ENCODE measurements at places on chromosomes 13 and 19.

DNA sequence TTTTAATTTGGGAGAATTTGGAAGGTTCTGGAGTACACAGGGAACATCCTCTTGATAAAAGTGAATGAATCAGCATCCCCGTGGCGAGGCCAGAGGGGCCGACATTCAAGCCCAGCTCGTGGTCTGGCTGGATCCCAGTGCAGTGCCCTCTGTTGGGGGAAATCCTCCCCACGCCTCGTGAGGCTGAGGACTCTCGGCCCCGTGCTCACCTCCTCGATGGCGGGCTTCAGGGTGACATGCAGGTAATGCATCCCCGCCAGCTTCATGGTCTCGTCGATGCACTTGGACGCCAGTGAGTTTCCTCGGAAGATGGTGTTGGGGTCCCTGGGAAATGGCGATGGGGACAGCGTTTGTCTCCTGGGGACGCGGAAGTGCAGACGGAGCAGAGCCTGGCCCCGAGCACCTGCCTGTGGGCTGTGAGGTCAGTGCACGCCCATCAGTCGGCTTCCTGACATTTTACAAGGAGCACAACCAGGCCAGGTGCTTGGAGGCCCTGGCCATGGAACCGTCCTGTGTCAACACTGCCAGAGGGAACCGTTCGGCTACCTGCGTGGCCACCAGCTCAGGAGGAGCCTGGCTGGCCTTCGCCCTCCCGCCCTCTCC lies 43.3 kb upstream of the C13orf46 start:
- no peak for DNase-seq

DNA sequence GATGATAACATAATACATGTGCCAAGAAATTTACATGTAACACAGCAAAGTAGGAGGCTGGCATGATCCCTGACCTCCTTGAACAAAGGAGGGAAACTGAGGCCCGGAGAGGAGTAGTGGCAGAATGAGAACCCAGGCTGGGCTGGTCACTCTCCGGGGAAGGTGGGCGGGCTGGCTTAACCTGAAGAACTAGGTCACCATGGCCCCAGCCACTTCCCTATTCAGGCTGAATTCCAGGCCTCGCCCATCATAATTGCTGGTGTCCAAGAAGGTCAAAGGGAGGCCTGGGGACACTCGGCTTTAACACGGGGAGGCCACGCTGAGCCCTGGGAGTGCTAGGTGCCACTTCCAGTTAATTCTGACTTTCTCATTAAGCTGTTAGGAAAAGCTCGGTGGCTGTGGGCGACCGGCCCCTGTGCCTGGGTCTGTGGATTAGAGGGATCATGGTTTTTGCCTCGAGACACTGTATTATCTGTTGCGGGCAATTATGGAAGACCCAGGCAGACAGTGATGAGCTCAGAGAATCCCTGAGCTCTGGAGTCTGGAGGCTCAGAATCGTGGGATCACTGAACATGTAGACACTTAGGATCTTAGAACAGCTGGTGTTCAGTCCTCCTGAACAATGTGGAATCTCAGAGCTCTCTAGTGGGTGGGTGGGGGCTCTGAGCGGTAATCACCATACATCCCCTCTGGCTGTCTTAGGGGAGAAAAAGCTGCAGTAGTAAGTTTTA lies 5.0 kb upstream of the TINCR start:
- DNase-seq = no peak

GRCh38 chr19:17944301-17944700 lies 11.5 kb downstream of the CCDC124 start:
- no peak for DNase-seq

- peak; percentile 68 for DNase-seq
These were observed 475.6 kb downstream of the COG6 start for GRCh38 chr13:40130871-40131636.

DNA sequence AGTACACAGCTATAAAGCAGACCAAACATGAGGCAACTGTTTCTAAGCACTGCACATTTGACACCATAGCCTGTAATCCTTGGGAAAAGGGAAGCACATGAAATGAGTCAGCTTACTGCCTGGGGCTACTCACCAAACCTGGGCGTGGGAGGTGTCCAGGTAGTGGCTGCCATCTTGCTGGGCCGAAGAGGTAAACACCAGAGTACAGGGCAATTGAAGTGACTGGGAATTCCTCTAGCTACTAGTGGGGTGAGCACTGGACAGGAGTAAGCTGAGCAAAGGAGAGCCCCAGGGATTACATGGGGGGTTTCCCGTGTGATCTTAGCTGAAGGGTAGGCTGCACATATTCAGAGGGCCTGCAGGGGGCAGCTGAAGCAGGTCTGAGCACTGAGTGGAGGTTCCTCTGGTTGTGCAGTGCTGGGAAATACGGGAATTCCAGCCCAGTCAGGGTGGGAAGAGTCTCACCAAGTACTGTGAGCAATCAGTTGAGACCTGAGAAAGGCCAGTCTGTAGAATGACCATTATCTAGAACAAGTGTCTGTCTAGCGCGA lies 140.5 kb downstream of the SLC7A1 start:
- peak; percentile 84 for DNase-seq

GRCh38 chr13:110445183-110445582 lies 116.3 kb downstream of the RAB20 start:
- peak; percentile 75 for DNase-seq

DNA sequence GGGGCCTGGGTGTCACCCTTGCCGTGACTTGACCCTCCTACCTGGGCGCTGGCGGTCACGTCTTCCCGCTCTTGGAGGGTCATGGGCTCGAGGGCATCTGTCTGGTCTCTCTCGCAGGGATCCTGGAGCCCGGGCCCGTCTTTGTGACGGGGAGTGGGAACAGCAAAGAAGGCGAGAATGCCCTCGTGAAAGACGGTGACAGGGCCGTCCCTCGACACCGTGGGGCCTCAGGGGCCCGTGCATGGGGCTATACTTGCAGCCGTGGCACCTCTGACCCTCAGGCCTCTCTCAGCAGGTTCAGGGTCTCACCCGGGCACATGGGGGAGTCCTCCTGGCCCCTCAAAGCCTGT lies 20.9 kb upstream of the MATK start:
- no peak for DNase-seq

DNA sequence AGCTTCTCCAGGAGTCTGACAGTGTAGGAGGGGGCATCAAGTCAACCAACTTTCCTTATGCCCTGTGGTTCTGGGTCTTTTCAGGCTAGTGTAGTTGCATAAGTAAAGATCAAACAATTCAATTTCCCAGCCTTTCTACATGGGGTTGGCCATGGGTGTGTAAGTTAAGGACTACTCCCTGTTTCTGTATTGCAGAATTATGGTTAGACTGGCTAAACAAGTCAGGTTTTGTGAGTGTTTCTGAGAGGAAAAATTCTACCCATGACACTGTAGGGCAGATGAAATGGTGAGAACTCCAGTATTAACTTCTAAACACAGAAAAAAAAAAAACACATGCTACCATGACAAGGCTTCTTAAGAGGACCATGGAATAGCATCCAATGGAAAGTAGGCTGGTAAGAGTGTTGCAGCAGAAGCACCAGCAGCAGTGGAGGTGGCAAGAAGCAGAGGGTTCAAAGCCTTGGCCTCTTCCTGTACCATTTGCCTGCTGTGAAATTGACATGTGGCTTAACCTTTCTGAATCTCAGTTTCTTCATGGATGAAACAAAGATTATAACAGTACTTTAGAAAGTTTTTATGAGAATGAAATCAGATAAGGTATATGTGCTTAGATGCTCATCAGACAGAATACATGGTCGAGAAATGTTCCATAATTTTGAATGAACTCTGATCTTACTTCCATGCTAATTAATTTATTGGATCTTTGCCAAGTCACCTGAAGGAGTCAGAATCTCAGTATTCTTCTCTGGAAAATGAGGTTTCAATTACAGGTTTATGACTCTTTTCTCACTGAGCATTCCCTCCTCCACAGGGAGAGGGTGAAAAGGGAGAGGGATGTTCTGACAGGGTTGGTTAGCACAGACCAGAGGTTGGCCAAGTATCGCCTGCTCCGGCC lies 11.4 kb upstream of the SCEL start:
- DNase-seq = no peak

DNA sequence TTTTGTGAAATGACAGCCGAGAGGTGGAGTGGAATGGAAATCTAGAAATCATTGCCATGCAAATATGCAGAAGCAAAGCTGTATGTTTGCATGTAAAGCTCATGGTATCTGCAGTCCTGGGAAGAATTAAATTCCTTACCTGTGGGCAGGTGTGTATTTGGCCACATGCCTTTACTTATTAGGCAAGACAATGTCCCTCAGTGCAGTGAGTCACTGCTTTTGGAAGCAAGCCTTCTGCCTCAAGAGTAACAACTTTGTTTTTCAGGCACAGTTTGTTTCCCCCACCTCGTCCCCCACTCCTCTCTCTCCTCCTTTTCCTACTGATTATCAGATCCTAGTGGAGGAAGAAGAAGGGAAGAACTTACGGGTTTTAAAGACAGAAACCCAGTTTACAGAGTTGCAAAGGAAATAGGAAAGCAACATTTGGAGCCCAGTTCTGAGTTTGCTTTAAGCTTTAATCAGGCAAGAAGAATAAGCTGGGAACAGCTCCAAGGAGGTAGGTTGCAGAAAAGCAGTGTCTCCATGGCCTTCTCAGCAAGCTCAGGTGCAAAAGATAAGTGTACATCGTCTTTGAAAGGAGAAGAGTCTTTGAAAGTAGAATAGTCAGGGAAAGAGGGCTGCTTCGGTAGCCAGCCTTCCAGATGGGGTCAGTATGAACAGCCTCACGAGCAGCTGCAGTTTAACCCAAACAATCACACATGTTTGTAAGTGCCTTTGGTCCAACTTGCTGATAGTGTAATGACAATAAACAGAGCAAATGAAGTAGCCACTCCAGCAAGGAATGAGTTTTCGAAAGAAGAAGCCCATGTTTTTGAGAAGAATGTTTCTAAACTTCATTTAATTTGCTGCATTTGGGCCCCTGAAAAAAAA lies 190.1 kb downstream of the KLF5 start:
- no peak for DNase-seq

DNA sequence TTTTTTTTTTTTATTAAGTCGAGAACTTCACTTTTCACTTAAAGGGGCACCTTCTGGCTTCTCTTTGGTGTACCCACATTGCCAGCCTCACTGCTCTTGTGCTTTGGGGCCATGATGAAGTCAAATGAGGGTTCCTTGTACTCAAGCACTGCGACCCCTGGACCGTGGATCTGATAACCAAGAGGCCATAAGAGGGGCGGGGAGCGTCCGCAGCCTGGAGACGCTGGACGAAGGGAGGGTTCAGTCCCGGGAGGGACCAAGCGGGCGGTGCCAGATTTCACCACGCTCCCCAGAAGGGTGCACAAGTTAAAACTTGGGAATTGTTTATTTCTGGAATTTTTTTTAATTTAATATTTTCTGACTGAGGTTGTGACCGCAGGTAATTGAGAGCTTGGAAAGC lies 53.3 kb upstream of the SOX1 start:
- no peak for DNase-seq

GRCh38 chr19:38736036-38736412 lies 8.2 kb downstream of the CAPN12 start:
- peak; percentile 33 for DNase-seq

- DNase-seq = no peak
These were observed 1.2 kb downstream of the CYP4F8 start for GRCh38 chr19:15616183-15616582.

DNA sequence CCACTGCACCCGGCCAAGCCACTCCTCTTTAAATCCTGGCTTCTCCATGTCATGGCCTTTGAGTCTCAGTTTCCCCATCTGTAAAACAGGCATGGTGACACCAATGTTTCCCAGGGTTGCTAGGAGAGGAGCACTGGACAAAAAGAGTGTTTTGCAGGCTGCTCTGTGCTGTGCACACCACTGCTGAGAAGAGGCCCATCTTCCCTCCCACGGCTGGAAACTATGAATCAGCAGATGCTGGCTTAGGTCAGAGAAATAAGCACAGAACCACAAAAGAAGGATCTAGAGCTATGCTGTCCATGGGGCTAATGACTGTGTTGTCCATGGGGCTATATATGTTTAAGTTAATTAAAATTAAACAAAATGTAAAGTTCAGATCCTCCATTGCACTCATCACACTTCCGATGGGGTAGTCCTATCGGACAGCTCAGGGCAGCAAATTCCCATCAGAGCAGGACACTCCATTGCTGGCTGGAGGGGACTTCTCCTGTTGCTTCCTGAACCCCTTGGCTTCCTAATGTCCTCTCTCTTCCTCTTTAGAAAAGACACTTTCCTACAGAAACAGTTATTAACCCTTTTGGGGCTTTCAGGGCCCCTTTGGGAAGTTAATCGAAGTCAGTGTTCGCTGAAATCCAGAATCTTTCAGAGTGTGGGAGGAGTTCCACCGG lies 37.1 kb downstream of the TSHZ3 start:
- peak; percentile 91 for DNase-seq

DNA sequence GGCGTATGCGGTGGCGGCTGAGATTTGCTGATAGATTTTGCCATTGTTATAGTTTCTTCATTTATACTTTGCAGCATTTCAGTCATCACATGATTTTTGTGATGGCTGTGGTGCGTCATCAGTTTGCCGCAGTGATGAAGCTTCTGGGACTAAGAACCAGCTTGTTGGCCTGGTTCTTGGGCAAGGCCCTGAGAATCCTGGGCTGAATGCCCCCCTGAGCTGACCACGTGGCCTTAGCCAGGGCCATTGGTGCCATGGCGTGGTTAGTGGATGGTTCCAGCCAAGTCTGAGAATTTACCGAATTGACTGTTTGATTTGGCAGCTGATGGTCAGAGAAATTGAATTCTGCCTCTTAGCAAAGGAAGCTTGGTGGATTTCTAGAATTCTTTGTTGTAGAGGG lies 17.8 kb downstream of the GATAD2A start:
- no peak for DNase-seq

- no peak for DNase-seq
These were observed 134.0 kb downstream of the UFM1 start for GRCh38 chr13:38483623-38484022.

GRCh38 chr13:109990296-109990695 lies 203.9 kb upstream of the IRS2 start:
- DNase-seq = no peak

DNA sequence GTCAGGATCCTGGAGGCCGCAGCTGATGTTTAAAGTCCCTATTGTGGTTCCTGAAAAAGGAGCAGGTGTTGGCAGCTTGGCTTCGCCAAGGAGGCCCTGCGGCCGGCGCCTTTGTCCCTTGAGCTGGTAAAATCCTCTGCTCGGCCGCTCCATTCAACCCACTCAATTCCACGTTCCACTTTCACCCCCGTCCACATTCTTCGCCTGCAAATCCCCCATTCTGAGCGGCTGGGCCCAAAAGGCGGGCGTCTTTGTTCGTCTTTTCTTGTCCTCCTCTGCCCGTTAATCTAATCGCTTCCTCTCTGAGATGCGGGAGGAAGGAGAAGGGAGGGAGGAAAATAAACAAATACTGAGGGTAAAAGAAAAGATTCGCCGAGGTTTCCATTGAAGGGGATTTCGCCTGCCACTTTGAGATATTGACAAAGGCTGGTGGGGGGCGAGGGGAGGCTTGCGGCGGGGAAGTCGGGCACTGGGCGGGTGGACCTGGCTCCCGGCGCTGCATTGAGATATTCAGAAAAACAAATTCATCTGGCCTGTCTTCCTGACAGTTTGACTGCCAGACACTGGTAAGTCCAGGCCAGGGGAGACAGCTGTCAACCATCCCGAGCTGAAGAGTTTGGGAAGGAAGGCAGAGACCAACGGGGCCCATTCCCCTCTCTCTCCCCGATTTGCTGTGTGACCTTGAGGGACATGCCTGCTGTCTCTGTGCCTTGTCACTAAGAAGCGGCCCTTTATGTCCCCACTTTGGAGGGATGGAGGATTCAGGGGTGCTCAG lies 37.6 kb downstream of the ZNRF4 start:
- no peak for DNase-seq

- DNase-seq = no peak
These were observed 495 bp downstream of the KCNA7 start for GRCh38 chr19:49071860-49072547.
